ENCODE measurements at places on chromosomes 6 and 20.

DNA sequence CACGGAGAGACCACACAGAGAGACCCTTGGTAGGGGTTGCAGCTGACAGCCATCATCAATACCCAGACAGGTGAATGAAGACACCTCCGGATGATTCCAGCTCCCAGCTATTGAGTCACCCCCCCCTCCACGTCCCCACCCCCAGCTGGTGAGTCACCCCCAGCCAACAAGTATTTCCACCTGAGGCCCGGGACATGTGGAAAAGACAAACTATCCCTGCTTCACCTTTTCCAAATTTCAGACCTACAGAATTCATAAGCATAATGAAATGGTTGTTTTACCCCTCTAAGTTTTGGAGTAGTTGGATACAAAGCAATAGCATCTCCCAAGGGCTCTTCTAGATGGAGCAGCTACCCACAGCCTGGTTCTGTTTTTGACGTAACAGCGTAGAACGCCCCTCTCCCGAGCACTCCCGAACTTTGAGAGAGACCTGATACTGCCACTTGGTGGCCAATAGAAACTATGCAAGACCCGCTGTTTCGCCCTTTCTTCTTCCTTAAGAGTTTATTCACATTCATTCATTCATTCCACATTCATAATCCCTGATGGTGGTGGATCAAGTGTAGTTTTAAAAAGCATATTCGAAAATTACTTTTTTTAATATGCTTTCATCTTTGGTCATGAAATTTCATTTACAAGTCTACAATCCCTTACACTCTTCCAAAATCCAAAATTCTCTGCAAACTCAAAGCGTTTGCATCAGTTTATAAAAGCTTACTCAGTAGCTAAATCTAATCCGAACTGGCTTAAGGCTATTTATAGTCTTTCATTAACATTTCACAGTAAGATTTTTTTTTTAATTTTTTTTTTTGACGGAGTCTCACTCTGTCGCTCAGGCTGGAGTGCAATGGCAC, 15.1 kb upstream of the PPP1R16B start:
- DNase-seq = no peak

DNA sequence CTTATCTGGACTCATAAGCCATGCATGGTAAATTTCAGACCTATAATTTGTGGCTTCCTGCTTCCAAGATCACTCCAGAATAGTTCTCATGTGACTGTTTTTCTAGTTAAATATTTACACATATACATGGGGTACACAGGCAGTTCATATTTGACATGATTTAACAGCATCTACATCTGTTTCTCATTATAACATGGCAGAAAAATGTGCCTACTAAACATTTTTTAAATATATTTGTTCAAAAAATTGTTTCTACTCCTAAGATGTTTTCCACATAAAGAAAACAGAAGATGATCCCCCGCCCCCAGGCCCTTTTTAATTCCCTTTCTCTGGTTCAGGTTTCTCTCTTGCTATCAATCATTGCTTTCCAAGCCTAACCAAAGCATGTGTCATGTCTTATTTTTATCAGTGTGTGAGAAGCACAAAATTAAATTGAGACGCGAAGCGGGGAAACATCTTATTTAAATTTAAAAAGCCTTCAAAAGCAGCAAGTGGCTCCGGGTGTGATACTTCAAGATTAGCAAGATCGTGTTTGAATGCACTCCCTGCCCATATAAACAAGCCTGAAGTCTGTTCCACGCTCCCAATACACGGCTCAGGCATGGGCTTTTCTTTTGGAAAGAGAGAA, 37.3 kb downstream of the IPCEF1 start:
- DNase-seq = no peak

DNA sequence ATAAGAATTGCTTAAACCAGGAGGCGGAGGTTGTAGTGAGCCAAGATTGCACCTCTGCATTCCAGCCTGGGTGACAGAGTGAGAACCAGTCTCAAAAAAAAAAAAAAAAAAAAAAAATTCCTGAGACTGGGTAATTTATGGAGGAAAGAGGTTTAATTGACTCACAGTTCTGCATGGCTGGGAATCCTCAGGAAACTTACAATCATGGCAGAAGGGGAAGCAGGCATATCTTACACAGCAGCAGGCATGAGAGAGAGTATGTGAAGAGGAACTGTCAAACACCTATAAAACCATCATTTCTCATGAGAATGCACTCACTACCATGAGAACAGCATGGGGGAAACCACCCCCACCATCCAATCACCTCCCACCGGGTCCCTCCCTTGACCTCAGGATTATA, 1.8 kb upstream of the FKBP1A start:
- no peak for DNase-seq

GRCh38 chr6:16212276-16212675, 26.1 kb upstream of the GMPR start:
- DNase-seq = no peak

- DNase-seq = no peak
Observed at GRCh38 chr6:132465530-132466485, 47.1 kb downstream of the STX7 start.

DNA sequence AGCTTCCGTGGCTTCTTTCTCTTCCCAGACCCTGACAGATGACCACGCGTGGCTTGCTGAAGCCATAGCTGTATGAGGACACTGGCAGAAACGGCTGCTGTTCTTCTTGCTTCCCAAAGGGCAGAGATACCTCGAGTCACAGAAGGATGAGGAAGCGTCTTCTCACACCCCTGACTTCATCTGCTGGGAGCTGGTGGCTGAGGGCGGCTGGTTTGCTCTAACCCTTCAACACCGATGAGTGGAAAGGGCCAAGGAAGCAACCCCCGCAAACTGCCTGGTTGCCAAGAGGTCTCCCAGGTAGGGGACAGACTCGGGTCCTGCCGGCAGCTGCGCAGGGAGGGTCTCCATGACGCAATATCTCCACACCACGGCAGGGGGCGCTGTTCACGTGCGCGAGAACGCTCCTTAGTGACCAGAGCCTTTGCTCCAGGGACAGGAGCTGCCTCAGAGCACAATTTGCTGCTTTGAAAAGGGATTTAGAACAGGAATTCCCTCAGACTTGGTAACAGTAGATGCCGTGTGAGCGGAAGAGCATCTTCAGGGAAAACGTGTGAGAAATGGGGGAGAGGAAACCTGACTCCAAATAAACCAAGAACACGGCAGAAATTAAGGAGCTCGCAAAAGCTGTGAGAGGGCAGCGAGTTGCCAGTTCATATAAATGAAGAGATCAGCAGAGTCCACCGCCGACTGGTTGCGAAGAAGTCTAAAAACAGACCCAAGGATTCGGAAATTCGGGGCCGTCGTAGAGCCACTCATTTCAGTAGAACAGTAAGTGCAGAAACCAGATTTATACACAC, 80.2 kb downstream of the ERMARD start:
- DNase-seq = peak; percentile 32
